ENCODE measurements at places on chromosomes 12 and 14.

DNA sequence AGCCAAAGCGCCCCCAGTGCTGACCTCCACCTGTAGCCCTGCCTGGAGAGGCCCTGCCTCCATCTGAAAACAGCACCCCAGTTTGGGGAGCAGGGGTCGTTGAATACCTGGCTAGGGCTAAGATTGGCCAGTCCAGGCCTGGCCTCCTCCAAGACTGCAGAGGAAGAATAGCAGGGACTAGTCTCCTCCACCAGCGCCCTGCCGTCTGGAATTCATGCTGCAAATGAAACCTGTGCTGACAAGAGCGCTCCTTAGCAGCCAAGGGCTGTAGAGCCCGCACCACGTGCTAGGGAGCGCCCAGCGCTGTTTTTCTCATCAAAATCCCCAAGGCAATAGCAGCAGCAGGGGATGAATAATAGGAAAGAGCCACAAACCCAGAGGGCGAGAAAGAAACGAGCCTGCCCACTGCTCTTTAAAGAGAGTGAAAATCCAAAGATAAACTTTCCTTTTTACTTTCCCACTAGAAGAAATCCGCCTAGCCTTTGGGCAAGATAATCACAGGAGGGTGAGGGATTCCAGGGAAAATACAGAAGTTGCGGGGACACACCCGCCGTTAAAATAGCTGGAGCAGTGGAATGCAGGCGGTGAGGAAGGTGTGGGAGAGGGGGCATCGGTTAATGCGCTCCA is 3.3 kb downstream of the COL2A1 start:
- no peak for DNase-seq

- DNase-seq = no peak
These were observed 2.4 kb downstream of the STAB2 start for GRCh38 chr12:103589517-103589916.

DNA sequence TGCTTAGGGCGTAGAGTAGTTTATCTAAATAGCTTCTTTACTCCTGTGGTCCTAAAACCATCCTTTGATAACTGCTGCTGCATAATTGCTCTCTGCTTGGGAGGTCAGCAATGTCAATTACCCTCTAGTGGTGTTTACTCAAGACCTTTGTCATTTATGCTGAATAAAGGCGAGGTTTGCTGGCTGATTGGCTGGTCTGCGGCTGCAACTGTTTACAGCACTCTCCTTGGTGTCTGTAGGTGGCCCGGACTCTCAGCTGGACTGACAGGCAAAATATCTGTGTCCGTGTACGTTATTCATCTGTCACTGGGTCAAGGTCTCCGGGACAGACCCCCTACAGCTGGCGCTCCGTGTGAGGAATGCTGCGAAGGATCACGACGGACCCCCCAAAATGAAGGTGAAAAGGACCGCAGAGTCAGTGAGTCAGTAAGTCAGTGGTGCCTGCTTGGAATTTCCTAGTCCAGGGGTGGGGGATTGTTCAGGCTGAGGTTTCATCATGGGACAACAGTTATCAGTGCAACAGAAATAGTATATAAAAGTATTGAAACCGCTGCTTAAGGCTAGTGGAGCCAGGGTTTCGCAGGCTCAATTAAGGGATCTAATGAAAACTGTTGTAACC is 253.3 kb upstream of the DIO2 start:
- DNase-seq = no peak

- no peak for DNase-seq
These were observed 132.4 kb upstream of the PZP start for GRCh38 chr12:9340422-9341259.

- DNase-seq = no peak
These were observed 83.3 kb downstream of the DAAM1 start for GRCh38 chr14:59271734-59272133.

DNA sequence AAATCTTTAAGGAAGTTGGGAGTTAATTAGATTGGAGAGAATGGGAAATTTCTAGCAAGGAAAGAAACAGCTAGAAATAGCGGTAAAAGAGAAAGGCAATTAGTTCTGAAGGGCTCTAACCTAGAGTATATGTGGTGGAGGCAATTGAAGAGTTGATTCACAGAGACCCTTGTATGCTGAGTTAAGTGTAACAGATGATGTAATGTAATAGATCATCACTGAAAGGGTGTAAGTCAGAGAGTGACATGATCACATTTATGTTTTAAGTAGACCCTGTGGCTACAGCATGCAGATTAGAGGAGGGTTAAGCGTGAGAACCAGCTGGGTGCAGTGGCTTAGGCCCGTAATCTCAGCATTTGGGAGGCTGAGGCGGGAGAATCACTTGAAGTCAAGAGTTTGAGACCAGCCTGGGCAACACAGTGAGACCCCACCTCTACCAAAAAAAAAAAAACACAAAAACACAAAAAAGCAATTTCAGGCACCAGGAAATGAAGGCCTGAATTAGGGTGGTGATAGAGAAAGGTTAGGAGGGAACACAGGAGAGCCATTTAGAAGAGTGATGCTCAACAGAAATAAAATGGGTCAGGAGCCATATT is 3.0 kb downstream of the RBP5 start:
- no peak for DNase-seq

- DNase-seq = no peak
These were observed 330.7 kb upstream of the DCN start for GRCh38 chr12:91513313-91513712.

- no peak for DNase-seq
These were observed 227.7 kb upstream of the CRY1 start for GRCh38 chr12:107320929-107321631.

DNA sequence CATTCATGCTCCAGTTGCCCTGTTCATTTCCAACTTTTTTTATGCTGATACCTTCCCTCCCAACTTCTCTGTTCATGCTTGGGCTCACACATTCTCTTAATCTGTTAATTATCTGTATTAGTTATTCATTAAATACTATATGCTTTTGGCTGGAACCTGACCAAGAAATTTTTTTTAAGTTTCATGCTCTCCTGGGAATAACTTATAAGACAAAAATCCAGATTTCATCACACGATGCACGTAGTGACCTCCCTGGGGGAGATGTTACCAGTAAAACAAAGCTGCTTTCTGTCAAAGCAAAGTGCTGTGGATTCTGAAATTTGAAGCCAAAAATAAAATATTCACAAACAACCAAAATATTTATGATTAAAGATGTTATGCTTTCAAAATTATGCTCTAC is 215.0 kb upstream of the USP15 start:
- no peak for DNase-seq

- no peak for DNase-seq
These were observed 138.1 kb downstream of the TMEM117 start for GRCh38 chr12:43973993-43974392.

- no peak for DNase-seq
These were observed 17.0 kb downstream of the CAMKK2 start for GRCh38 chr12:121279507-121279915.
